ENCODE measurements at places on chromosomes 13 and 19. TPM values are rescaled to one million over a fixed set of nuclear protein-coding genes. Genes with fewer than 3 reads are reported as not detected.

- no peak for DNase-seq
Observed at GRCh38 chr19:50371914-50372475, 4.3 kb upstream of the NR1H2 start.

GRCh38 chr13:42970824-42971690, 21.0 kb downstream of the EPSTI1 start:
- no peak for DNase-seq

DNA sequence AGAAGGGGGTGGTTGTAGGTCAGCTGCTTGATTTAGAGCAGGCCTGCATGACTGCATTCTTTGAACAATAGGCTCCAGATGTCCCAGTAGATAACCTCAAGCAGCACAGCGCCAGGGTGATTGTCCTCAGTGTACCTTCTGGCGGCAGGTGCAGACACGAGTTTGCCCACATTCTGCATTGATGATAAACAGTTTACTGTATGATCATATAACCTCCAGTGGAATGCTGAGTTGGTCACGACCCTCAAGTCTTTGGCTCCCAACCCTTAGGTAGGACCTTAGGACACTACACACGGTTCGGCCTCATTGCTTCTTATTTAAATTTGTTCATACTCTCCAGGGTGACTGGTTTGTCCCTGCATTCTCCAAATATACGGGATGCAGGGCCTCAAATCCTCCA, 12.2 kb downstream of the ZNF439 start:
- no peak for DNase-seq

GRCh38 chr13:114222461-114222968, 12.2 kb upstream of the CDC16 start:
- DNase-seq, result no peak

GRCh38 chr19:44142059-44142433, 692 bp downstream of the ZNF234 start:
- DNase-seq, result no peak

DNA sequence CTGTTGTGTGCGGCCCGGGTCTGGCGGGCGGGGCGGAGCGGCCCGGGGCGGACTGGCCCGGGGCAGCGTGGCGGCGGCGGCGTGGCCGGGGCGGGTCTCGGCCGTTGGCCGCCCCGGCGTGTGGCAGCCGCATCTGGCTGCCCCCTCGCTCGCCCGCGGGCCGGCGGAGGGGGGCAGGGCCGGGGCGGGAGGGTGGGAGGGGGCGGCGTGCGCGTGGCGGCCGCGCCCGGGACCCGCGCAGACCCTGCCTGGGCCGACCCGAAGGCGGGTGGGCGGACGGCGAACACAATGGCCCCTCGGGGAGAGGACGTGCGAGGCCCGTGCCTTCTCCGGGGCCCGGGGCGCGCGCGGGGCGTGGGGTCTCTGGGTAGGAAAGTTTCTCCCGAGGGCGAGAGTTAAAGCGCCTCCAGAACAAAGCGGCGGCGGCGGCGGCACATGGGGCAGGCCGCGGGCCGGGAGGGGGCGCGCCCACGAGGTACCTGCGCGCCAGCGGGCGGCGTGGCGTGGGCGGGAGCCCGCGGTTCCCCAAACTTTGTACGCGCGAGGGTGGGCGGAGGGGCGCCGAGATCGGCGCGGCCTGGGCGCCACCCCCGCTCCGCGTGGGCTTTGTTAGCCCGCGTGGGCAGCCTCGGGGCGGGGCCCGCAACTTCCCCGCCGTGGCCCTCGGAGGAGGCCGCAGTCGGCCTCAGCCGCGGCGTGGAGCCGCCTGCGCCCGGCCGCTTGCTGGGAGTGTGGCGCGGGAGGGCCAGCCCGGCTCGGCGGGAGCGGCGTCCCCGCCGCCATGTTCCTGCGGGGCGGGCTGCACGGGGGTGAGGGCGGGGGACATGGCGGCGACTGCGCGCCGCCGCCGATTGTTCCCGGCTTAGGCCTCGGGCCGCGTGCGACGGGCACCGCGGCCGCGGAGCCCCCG, 764 bp downstream of the MIR17HG start:
- no peak for DNase-seq

Gene SLC25A23
- total RNA-seq, result 97.2 TPM

Measured in GM12878 (cell line).